ENCODE measurements at places on chromosomes 6 and 20.
A peak's percentile ranks its signal among the peaks of the same experiment; 100 is the strongest.

- no peak overlapping the region for H3K27ac ChIP-seq
- H3K36me3 ChIP-seq = no peaks in the 10 kb centered on the region
- H3K27me3 ChIP-seq = no peaks in the 10 kb centered on the region
- no peak overlapping the region for H3K4me3 ChIP-seq
Observed at GRCh38 chr6:169894377-169894960, 143.0 kb downstream of the ERMARD start.

GRCh38 chr6:45552536-45552935 lies 174.8 kb upstream of the SUPT3H start:
- no peak overlapping the region for H3K27ac ChIP-seq
- H3K36me3 ChIP-seq = no peaks in the 10 kb centered on the region
- no peak for DNase-seq
- H3K4me1 ChIP-seq = no peaks in the 10 kb centered on the region
- H3K4me3 ChIP-seq = no peak overlapping the region

- no peaks in the 10 kb centered on the region for H3K36me3 ChIP-seq
- H3K27ac ChIP-seq = no peak overlapping the region
- no peak for DNase-seq
- H3K4me1 ChIP-seq = no peaks in the 10 kb centered on the region
- no peaks in the 10 kb centered on the region for H3K27me3 ChIP-seq
Observed at GRCh38 chr6:139821676-139822223, 447.3 kb upstream of the CITED2 start.

DNA sequence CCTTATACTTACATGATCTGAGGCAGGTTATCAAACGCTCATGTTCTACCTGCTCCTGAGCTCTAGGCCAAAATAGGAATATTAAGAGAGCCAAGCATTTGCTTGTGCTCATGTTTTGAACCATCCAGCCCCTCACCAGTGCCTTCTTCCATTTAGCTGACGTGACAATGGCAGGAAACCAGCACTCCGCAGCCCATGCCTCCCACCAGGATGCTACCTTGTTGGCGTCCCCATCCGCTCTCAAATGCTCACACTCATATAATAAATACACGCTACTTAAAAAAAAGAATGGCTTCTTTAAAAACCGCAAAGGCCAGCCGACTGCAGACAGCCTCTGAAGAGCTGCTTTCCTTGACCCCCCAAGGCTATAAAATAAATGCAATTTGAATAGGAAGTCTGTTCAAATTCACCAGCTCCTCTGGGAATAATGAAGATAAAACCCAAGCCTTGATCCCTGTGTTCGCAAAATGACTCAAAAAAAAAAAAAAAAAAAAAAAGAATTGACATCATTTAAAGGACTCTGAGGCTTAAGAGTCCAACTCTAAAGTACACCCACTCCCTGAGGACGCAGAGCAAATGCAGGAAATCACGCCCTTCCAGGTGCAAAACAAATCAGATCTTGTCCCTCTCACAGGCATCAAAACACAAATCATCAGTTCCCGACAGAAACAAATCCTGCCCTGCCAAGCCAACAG lies 29.0 kb downstream of the RNASET2 start:
- DNase-seq = no peak
- no peaks in the 10 kb centered on the region for H3K4me1 ChIP-seq
- H3K27me3 ChIP-seq = no peaks in the 10 kb centered on the region
- H3K4me3 ChIP-seq = no peak overlapping the region
- H3K27ac ChIP-seq = no peak overlapping the region

GRCh38 chr6:53526000-53526399 lies 18.9 kb downstream of the GCLC start:
- H3K4me3 ChIP-seq = no peak overlapping the region
- H3K36me3 ChIP-seq = peaks cover 4% of the 10 kb centered on the region
- DNase-seq = no peak
- H3K4me1 ChIP-seq = no peaks in the 10 kb centered on the region
- no peaks in the 10 kb centered on the region for H3K27me3 ChIP-seq

DNA sequence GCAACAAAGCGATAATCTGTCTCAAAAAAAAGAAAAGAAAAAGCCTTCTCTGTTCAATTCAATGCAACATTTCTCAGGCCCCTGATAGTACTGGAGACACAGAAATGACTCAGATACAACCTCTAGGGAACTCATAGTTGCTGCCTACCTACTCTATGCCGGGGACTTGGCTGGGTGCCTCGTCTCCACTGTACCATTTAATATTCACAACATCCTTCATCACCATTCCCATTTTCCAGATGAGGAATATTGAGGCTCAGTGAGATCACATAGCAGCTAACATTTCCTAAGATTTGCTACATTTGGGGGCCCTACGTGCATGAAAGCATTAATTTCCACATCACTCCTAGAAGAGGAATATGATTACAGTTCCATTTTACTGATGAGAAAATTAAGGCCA lies 7.5 kb downstream of the NOL4L start:
- no peak overlapping the region for H3K4me3 ChIP-seq
- no peaks in the 10 kb centered on the region for H3K27me3 ChIP-seq
- DNase-seq = no peak
- no peaks in the 10 kb centered on the region for H3K36me3 ChIP-seq
- no peak overlapping the region for H3K27ac ChIP-seq

DNA sequence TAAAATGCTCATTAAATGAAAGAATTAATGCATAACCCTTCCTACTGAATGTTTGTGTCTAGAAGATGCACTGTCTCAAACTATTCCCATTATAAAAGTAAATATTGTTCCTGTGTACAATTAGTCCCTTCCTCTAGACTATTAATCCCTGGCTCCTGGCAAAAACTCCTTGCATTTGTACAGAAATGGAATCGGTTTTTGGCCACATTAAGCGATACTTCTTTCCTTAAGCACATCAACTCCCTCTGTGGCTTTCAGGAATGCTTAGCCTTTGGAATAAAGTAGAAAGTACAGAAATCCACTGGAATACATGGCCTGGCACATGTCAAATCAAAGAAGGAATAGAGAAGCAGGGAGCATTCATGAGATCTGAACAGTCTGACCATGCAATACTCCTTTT lies 179.8 kb downstream of the GMPR start:
- no peaks in the 10 kb centered on the region for H3K27me3 ChIP-seq
- H3K36me3 ChIP-seq = no peaks in the 10 kb centered on the region
- H3K27ac ChIP-seq = no peak overlapping the region
- no peak for DNase-seq

- peak; percentile 32 for DNase-seq
- no peak overlapping the region for H3K27ac ChIP-seq
- no peaks in the 10 kb centered on the region for H3K36me3 ChIP-seq
- no peaks in the 10 kb centered on the region for H3K4me1 ChIP-seq
- no peaks in the 10 kb centered on the region for H3K27me3 ChIP-seq
- H3K4me3 ChIP-seq = no peak overlapping the region
Observed at GRCh38 chr6:61894536-61894935, 391.5 kb downstream of the KHDRBS2 start.

DNA sequence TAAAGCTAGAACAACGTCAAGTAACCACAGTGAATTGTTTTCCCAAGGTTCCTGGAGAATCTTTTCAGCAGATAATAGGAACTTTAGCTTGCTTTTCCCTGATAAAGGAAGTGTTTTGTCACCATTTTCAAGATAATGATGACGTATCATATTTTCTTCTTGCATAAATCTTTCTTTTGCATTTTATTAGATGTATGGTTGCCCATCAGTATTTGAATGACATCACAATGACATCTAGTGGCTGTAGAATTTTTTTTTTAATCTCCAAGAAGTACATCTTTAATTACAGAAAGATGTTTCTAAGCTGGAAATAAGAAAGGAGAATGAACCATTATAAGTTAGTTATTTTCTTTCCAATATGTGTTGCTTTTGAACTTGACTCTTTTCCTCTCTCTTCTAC lies 83.0 kb downstream of the CENPW start:
- H3K27me3 ChIP-seq = no peaks in the 10 kb centered on the region
- H3K4me3 ChIP-seq = no peak overlapping the region
- H3K4me1 ChIP-seq = no peaks in the 10 kb centered on the region
- H3K36me3 ChIP-seq = no peaks in the 10 kb centered on the region
- H3K27ac ChIP-seq = no peak overlapping the region
- DNase-seq = no peak

DNA sequence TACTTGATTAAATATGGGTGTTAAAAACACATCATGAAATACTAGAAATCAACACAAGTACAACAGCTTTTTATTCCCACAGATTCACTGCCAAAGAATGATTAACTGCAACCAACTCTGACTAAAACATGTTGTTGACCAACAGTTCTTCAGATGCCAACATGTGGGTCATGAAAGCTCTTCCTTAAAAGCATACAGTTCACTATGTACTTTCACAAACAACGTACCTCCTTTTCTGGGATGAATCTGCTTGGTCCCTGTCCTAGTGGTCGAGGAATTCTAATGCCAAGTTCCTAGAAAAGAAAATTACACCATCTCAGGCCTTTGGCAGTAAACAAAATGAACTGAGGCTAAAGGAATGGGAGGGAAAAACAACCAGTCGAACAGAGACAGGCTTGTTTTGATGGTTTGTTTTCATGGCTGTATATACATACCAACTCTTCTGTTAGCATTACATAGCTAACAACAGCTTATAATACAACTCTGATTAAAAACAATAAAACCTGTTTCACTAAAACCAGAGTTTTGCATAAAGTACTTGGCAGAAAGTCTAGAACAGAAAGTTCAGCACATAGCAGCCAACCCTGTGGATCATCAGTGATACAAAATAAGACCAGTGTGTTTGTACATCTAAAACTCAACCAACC lies 92.5 kb downstream of the SESN1 start:
- H3K27me3 ChIP-seq = no peaks in the 10 kb centered on the region
- DNase-seq = no peak
- H3K36me3 ChIP-seq = no peaks in the 10 kb centered on the region
- no peaks in the 10 kb centered on the region for H3K4me1 ChIP-seq
- peak overlapping the region; percentile 52 for H3K27ac ChIP-seq

DNA sequence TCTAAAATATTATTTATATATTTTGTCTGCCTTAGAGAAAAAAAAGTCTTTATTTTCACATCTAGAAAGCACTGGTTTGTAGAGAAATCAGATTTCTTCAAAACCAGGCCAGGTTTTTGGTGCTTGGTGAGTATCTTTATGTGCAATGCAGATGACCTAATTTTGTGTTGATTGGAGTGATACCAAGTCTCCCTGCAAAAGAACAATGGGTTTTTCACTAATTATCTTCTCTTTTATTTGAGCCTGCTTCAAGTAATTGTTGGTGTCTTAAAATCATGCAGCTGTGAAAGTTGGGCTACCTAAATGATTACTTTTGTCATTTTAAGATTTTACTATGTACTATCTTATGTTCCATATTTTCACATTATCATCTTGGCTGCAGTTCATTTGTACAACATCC lies 874.7 kb downstream of the TFAP2A start:
- H3K36me3 ChIP-seq = no peaks in the 10 kb centered on the region
- no peak overlapping the region for H3K4me3 ChIP-seq
- no peak overlapping the region for H3K27ac ChIP-seq

DNA sequence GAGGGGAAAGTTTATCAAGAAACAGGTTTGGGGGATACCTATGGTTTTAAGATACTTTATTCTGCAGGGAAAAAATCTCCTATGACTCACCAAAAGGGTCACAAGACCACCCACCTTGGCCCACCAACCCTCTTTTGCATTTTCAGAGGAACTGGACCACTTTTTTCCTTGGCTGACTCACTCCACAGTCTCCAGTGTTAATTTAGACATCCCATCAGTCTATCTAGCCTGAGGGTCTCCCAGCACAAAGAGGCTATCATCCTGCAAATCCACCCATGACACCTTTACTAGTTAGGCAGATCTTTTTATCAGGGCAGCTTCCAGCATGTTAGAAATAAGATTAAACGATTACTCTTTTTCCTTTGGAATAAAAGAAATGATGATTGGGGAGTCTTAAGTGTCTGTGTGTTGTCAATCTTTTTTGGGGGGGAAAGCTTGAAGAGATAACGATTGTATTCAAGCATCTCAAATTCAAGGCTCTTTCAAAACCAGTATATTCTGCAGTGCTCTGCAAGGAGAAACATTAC lies 138.1 kb upstream of the RIN2 start:
- H3K27me3 ChIP-seq = no peaks in the 10 kb centered on the region
- no peak for DNase-seq
- no peak overlapping the region for H3K4me3 ChIP-seq
- H3K27ac ChIP-seq = no peak overlapping the region
- H3K4me1 ChIP-seq = no peaks in the 10 kb centered on the region
- H3K36me3 ChIP-seq = no peaks in the 10 kb centered on the region

GRCh38 chr20:9668381-9668780 lies 154.0 kb downstream of the LAMP5 start:
- no peak overlapping the region for H3K27ac ChIP-seq
- no peaks in the 10 kb centered on the region for H3K36me3 ChIP-seq
- no peaks in the 10 kb centered on the region for H3K27me3 ChIP-seq
- no peaks in the 10 kb centered on the region for H3K4me1 ChIP-seq
- DNase-seq = no peak
- H3K4me3 ChIP-seq = no peak overlapping the region
